Left lobe of liver (tissue), 2 donors: ENCODE measurements at places on chromosomes 6 and 20. TPM values are rescaled to one million over a fixed set of nuclear protein-coding genes. Genes with fewer than 3 reads are reported as not detected.
A peak's percentile ranks its signal among the peaks of the same experiment; 100 is the strongest.

The GSTA2 gene
- total RNA-seq: 45.2 TPM

GRCh38 chr6:134678436-134678889, 271.4 kb downstream of the ALDH8A1 start:
- peak; percentile 58 for DNase-seq

- DNase-seq: no peak
These were observed 714 bp upstream of the MYLK2 start for GRCh38 chr20:31818376-31818908.

The TREM1 gene
- total RNA-seq: 0.25 TPM

DNA sequence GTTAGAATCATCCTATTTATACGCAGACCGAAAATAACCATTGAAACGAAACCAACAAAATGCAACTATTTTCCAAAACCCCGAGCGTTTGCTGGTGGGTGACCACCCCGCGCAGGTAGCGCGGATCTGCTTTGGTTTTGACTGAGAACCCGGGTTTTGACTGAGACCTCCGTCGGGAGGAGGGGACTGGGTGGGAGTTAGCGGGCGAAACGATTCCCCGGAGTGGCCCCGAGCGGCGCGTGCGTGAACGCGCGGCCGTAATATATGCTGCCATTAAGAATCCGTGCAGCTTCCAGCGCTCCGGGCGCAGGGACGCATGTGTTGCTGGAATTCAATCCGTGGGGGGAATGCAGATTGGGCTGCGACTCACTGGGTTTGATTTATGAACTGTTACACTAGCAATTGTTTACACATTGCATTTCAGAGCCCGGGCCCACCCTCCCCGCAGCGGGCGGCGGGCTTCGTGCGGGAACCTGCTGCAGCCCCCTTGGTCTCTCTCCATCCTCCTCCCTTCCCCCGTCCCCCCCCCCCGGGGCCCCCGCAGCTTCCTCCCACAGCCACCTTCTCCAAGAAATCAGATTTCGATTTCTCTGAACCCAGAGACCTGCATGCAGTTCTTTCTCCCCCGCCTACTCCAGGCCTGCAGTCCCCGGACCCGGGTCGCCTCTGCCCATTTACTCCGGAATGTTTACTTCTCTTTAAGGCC, 9.9 kb downstream of the NRN1 start:
- DNase-seq: no peak

The APOM gene
- 97.1 TPM for total RNA-seq

The NTSR1 gene
- total RNA-seq: 0.10 TPM

DNA sequence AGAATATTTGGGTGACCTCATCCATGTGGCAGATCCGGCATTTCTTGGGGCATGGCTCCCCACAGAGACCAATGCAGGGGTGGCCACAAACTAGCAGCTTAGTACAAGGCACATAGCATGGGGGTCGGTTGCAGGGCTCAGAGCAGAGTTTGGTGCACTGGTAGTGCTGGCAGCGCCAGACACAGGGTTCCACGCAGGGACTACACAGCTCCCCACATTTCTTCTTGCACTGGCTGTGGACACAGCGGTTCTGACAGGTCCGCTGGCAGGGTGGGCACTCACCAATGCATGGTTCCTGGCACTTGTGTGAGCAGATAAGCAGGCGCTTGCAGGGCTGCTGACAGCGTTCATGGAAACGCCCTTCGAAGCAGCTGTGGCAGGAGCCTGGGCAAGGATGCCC, 29.1 kb downstream of the DDX27 start:
- no peak for DNase-seq

The ACTL10 gene
- total RNA-seq: 0.20 TPM

The CLVS2 gene
- not detected for total RNA-seq

- peak; percentile 87 for DNase-seq
These were observed 156.3 kb downstream of the ARID1B start for GRCh38 chr6:156933201-156934068.

DNA sequence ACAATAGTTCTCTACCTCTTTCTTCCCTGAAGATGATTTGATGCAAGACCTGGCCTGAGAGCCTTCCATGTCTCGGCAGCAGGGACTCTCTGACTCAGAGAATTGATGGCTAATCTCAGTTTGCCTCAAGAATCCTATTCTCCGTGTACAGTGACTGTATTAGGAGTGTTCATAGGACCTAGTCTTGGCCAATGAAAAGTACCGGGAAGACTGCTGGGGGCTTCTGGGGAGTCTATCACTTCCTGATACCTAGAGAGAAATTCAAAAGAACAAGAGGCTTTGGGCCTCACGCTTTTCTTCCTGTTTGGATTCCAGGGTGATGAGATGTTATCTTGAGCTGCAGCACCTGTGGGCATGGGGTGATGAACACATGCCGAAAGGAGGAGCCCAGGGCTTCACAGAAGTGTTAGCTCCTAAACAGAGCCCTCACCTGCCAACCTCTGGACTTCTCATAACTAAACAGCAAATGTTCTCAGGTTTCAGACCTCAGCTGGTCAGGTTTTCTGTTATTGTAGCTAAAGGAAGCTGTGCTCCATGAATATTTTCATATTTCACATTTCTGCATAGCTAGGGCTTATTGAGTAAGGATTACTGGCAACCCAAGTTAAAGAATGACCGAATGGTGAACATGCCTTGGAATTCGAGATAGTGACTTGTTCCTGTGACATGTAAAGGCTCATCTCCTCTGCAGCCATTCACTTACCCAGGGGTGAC, 323.1 kb upstream of the AGPAT4 start:
- DNase-seq: no peak

GRCh38 chr20:59014680-59015389, 4.4 kb upstream of the TUBB1 start:
- DNase-seq: no peak

The AVP gene
- total RNA-seq: not detected

- DNase-seq: no peak
These were observed 196.1 kb downstream of the DLL1 start for GRCh38 chr6:170094686-170095272.

The SAMD3 gene
- total RNA-seq: 0.30 TPM

The ACSS1 gene
- total RNA-seq: 9.9 TPM

DNA sequence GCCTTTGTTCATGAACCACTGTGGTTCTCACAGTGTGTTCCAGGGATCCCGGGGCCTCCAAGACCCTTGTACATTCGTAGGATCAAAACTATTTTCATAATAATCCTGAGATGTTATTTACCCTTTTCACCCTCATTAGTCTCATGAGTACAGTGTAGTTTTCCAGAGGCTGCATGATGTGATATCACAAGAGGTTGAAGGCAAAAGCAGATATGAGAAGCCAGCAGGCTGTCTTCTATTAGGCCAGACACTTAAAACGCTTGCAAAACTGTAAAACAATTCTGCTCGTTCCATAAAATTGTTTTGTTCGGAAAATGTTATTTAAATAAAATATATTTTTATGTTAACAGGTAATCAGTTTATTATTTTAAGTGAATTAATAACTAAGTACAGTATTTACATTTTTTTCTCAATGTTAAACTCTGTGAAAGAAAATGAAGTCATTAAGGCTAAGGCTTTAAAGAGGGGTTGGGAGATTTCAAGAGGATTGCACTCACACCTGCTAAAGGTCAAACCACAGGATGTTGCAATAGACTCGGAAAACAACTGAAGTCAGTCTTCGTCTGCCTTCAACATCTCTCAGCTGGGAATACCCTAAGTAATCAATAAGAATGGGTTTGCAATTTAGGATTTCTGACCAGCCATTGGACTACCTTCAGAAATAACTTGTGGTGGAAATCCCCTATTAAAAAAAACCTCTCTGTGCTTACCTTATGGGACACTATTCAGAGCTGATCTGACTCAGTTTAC, 474.2 kb downstream of the KIF16B start:
- no peak for DNase-seq

GRCh38 chr6:108476847-108477430, 83.8 kb upstream of the FOXO3 start:
- no peak for DNase-seq

GRCh38 chr20:4025679-4026078, 10.3 kb upstream of the RNF24 start:
- no peak for DNase-seq

The CBLN4 gene
- not detected for total RNA-seq

GRCh38 chr20:50798650-50799049, 3.8 kb downstream of the BCAS4 start:
- no peak for DNase-seq

The PEX3 gene
- 23.3 TPM for total RNA-seq

DNA sequence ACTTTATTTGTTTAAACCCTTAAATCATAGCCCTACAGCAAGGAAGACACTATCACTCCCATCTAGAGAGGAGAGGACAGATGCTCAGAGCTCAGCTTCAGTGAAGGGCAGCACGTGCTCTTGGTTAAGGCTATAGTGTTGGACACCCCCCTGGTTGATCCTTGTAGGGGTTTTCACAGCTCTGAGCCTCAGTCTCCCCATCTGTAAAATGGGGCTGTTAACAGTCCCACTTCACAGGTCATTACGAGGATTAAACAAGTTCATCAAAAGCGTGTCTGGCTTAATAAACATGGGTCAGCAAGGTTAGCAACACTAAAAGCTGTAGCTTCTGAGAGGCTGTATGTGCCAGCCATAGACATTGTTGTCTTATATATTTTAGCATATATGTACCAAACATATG, 82.4 kb downstream of the NFATC2 start:
- DNase-seq: no peak

DNA sequence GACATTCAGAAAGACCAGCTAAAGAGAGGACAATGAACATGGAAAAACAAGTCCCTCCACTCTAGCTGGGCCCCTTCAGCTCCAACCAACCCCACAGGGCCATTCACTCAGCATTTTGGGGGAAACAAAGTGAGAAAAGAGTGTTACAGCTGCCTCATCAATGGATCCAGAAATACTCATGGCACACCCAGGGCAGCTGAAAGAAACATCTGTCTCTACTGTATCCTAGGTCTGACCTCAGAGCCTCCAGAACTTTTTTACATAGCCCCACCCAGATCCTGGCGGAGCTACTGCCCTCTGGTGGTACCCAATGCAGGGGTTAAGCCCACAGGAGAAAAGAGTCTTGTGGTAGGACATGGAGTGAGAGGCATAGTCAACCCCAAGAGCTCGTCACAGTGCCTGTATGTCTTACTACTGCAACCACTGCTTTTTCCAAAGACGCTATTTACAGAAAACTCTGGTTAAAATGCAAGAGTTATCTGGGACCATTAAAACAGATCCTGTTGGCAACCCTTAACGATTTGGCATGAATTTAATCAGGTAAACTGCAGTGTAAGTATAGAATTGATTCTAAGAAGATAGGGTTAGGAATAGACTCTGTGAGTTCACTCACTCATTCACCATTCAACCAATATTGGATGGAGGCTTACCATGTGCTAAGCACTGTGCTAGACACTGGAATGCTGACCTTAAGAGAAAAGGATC, 37.4 kb upstream of the FAM83C start:
- DNase-seq: no peak

DNA sequence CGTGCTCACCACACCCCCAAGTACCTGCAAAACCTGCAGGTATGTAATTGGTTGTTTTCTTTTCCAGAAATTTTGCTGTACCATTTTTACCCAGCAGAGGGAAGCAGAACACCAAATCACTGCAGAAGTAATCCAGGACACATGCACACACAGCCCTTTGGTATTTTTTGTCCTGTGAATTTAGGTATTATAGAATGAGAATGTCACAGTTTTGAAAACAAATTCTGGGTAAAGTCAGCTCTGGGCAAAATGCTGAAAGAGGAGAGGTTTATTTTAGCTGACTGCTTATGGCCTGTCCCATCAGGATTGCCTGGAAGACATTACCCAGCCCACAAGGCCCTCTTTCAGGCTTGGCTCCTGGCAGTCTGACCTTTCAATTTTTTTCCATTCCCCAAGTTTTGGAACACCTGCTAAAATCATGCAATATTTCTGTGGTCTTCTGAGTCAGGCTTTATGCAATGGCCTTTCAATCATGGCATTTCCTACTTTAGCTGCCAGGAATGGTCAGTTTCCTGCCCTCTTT, 3.5 kb upstream of the EFHC1 start:
- DNase-seq: no peak

The VGLL2 gene
- not detected for total RNA-seq

DNA sequence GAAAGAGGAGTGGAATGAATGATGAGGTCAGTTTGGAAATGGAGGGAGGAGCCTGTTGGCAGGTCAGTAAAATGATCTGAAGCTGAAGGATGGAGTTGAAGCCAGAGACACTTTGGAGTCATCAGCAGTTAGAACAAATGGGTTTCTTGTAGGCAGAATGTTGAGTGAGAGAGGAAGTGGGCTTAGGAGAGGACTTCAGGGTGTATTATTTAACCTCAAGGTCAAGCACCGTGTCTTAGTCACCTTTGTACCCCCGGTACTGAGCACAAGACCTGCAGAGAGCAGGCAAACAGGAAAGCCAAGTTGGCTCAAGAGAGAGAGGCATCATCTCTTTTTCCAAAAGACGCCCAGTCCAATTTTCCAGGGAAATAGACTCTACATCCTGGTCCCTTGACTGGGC, 23.3 kb downstream of the C20orf173 start:
- no peak for DNase-seq

The BTN3A1 gene
- total RNA-seq: 9.5 TPM

DNA sequence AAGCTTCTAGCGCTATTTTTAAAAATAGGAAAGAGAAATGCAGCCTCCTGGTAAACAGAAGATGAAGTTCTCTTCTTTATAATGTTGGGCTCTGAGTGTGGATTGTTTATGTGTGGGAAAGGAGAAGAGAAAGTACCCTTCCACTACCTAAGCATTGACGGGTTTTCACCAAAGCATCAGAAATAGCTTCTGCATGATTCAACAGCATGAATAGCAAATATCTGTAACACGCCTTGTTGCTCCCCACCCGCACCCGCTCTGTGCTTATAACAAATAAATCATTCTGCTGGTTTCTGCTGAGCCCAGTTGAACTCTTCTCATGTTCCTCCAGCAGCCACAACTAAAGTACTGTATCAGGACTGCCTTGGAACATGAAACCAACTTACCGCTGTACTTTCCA, 20.7 kb downstream of the TXLNB start:
- no peak for DNase-seq

The ARMC12 gene
- 4.6 TPM for total RNA-seq

- no peak for DNase-seq
These were observed 24.1 kb downstream of the LRFN2 start for GRCh38 chr6:40563111-40563510.

DNA sequence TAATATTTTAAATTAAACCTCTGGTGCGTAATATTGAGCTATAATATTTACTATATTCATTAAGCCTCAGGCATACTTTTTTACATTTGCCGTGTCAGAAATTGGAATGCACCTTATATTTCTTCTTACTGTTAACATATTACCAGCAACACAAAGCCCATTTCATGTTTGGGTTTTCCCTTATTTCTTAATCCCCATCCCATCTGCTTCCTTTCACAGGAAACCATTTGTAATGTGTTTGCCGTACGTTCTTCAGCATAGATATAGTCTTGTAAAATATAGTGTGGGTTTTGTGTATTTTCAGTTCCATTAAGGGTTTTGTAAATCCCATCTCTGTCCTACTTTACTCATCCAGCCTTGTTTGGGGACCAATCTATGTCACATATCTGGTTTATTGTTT, 6.5 kb downstream of the EYS start:
- no peak for DNase-seq

GRCh38 chr20:62376112-62377063, 9.3 kb upstream of the LAMA5 start:
- DNase-seq: peak; percentile 80
